Putamen (tissue), 1 donor: ENCODE measurements at places on chromosomes 7 and 10.

- no peak for DNase-seq
These were observed 30.3 kb downstream of the PITRM1 start for GRCh38 chr10:3142146-3142875.

GRCh38 chr7:107865956-107866775 lies 24.8 kb upstream of the DLD start:
- no peak for DNase-seq

- peak; percentile 59 for DNase-seq
These were observed 82.2 kb downstream of the PIK3CG start for GRCh38 chr7:106947244-106947728.

DNA sequence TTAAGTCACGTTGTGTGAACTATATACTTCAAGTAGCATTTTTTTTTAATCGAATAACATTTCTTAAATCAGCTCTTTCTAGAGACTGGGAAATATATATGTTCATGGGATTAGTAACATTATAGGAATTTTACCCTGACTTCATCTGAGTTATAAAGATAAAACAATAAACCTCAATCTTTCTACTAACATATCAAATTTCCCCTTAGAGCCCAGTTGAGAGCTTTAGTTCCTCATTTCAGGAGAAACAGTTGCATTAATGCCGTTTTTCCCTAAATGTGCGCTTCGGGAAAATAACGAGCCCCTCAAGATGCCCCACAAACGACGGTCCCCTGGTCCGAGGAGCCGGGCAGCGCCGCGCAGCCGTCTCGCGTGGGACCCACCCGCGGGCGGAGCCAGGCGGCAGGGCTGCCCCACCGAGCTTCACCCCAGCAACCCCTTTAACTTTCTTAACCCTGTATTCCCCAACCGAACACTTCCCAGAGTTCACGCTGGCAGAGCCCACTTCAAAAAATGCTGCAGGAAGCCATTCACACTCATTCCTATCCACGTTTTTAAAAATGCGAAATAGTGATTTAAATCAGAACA lies 152.5 kb upstream of the YAE1 start:
- DNase-seq: no peak

DNA sequence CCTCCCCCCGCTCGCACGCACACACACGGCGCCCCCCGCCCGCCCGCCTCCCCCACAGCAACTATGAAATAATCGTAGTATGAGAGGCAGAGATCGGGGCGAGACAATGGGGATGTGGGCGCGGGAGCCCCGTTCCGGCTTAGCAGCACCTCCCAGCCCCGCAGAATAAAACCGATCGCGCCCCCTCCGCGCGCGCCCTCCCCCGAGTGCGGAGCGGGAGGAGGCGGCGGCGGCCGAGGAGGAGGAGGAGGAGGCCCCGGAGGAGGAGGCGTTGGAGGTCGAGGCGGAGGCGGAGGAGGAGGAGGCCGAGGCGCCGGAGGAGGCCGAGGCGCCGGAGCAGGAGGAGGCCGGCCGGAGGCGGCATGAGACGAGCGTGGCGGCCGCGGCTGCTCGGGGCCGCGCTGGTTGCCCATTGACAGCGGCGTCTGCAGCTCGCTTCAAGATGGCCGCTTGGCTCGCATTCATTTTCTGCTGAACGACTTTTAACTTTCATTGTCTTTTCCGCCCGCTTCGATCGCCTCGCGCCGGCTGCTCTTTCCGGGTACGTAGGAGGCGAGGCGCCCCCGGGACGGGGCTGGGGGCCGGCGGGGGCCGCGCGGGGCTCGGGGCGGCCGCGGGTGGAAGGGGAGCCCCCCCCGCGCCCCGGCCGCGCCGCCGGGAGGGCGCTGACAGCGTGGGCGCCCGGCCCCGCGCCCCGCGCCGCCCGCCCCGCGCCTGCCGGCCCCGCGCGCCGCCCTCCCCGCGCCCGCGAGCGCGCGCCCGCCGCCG lies 441 bp downstream of the BMI1 start:
- peak; percentile 84 for DNase-seq

DNA sequence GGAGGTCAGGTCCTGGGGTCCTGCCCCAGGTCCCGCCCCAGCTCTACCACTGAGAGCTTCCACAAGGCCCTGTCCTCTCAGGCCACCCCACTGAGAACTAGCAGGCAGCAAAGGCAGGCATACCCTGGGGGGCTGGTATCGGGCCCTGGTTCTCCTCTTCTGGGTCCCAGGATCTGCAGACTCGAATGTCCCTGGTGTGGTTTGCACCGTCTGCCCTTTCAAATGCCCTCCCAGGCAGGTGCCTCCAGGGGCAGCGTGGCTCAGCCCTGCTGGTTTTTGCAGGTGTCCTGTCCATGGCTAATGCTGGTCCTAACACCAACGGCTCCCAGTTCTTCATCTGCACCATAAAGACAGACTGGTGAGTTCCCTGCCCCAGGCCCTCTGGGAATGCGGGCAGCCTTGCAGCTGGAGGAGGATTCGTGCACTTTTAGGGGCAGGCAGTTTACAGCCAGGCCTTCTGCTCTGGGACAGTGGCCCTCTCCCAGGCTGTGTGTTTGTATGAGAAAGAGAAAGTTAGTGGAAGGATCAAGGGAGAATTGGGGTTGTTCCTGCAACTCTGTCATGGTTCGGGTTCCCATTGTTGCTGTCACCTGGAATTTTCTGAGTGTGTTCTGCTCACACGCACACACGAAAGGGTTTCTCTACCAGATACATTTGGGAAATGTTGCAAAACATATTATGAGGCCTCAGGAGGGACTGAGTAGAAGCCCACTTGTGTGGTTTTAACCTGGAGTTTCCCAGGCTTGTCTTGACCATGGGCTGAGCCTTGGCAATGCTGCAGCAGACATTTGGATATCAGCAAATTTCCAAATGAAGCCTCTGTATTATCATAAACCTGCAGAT lies 5.0 kb downstream of the PPIF start:
- no peak for DNase-seq

- no peak for DNase-seq
These were observed 2.8 kb downstream of the GIMAP5 start for GRCh38 chr7:150740053-150740452.

DNA sequence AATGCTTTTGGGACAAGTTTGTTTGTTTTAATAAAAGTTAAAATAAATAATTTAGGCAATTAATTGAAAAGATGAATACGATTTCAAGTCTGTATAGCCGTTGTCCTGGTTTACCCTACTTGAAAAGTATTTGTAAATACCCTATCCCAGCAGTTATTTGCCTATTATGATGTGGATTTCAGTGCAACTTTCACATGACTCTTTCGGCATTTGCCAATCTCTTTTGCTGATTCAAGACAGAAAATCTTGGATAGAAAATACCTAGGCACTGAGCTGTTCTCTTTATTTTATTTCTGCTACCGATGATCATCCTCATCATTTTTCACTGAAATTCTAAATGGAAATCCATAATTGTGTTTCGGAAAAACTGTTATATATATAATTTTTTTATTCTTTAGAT lies 125.9 kb upstream of the FZD8 start:
- no peak for DNase-seq

- DNase-seq: no peak
These were observed 48.0 kb downstream of the BRAF start for GRCh38 chr7:140876519-140877248.

- DNase-seq: peak; percentile 56
These were observed 49.4 kb downstream of the HK1 start for GRCh38 chr10:69327463-69328379.

- no peak for DNase-seq
These were observed 55.1 kb upstream of the ZEB1 start for GRCh38 chr10:31263903-31264302.

DNA sequence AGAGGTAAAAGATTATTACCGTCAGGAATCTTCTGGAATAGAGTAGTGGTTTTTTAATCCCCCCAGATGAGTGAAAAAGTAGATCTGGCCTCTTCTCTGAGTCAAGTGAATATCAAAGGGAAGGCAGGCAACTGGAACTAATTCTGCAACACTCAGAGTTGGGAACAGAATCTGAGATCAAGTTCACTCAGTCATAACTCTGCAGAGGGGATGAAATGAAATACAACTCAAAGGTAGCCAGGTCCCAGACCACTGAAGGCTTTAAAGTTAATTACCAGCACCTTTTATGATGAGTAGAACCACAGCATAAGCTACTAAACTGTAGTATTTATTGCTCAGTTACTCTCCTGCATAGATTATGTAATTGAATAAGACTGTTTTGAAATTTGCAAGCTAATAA lies 455.6 kb upstream of the AKR1E2 start:
- DNase-seq: no peak

GRCh38 chr10:125565046-125565445 lies 117.9 kb downstream of the TEX36 start:
- DNase-seq: no peak

- no peak for DNase-seq
These were observed 12.5 kb upstream of the TNS3 start for GRCh38 chr7:47594406-47594805.

DNA sequence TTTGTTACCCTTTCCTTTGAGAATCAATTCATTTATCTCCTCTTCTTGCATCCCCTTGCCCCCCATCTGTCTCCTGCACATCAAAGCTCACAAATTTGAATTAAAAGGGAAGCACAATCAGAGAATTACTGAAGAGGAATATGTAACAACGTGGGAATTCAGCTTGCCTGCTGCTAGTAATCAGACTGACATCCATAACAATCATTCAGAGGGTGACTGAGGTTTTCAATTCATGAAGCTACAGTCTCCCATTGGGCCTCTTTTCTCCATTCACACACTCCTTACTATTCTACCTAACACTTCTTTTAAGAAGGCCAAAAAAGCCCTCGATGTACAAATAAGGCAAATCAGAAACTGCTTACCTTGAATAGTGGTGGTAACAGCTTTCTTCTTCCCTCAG lies 24.3 kb upstream of the DNA2 start:
- DNase-seq: no peak

DNA sequence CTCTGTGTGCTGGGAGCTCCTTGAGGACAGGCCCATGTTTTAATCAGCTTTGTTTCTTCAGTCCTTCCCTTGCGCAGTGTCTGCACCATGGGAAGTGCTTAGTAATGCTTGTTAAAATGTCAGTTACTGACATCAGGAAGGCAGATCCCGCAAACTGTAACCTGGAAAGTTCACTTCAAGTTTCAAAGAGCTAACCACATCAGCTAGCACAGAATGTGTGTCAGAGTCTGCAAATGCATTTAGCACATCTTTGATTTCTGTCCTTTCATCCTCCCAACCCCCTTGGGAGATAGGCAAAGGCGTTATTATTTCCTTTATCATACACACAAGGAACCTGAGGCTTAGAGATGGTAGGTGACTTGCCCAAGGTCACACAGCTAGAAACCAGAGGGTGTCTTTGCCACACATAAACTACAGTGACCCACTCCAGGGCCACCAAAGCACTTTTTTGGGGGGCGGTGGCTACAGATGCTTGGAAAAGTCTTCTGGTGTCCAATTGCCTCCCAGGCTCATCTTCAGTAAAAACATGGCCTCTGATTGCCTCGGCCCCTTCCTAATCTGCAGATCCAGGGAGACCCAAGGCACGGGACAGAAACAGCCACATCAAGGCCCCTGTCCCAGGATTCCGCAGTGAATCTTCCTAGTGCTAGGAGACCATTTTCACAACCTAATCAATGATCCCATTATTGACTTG lies 116.2 kb upstream of the GPR26 start:
- no peak for DNase-seq

GRCh38 chr10:43263551-43264343 lies 3.1 kb downstream of the RASGEF1A start:
- DNase-seq: no peak

DNA sequence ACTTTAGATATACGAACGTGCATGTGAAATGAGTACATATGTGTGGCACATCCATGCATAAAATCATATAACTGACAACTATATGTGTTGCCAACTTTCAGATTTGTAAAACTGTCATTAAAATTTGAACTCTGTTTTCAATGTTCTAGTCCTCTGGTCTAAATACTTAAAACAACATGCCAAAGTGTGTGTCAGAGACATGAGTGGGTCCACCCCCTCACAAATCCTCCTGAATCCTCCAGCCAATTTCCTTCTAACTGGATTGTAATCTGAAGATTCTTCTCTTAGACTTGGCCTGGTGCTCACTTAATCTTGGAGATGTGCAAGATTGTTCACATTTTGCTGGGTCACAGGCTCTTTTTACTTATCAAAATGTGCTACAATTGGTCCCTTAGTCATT lies 184.1 kb downstream of the RELN start:
- DNase-seq: no peak

DNA sequence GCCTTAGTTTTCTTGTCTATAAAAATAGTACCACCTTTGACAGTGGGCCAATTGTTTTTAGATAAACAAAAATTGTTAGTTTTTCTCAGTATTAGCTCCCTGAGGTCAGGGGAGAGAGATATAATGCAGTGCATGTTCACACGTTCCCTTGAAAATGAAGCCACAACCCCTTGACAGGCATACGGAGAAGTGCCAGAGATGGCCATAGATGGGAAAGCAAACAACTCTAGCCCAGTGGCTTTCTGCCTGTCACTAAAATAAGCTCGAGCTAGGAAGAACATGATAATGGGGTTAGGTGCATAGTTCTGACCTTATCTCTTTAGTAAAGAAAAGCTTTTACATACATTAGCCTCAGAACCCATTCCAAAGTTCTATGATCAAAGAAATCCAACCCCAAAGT lies 124.9 kb downstream of the CHRM2 start:
- no peak for DNase-seq

- DNase-seq: no peak
These were observed 9.8 kb downstream of the MTG1 start for GRCh38 chr10:133403784-133404183.

DNA sequence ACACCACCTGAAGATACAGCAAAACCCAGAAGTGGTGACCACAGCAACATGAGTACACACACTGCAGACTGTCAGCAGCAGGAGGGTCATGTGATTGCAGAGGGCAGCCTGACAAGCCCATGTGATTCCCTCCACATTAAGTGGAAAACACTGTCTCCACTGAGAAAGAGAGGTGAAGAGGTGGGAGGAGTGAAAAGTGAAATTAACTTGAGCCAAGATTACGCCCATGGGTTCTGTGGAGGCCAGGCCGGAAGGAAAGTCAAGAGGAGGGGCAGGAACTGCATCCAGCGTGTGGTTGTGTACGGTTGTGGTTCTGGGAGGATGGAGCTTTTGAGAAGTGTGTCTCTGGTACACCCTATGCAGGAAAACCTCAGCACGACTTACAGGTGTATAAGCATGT lies 138.5 kb downstream of the PLXNA4 start:
- no peak for DNase-seq

GRCh38 chr7:95004618-95005247 lies 97.3 kb downstream of the PPP1R9A start:
- DNase-seq: no peak

GRCh38 chr7:134155206-134155605 lies 28.1 kb downstream of the LRGUK start:
- DNase-seq: no peak

DNA sequence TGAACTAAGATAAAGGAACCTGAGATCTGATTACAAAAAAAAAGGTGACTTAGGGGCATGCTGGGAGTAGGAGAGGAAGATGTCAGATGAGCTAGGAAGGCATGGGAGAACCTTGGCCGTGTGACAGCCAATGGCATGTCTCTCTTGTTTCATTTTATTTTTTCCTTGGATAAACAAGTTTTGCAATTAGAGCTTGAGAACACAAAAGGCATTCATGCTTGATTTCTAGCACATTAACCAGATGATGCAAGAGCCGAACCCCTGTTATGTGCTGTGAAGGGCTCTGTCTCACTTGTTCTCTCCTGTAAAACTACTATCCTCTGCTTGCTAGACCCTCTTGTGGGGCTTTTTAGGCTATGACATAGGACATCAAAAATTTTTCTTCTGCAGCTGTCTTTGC lies 134.3 kb upstream of the ASAH2 start:
- DNase-seq: peak; percentile 70
